ENCODE measurements at places on chromosomes 1 and 21.

- DNase-seq, result no peak
Observed at GRCh38 chr1:13570924-13571323, 12.7 kb upstream of the PDPN start.

DNA sequence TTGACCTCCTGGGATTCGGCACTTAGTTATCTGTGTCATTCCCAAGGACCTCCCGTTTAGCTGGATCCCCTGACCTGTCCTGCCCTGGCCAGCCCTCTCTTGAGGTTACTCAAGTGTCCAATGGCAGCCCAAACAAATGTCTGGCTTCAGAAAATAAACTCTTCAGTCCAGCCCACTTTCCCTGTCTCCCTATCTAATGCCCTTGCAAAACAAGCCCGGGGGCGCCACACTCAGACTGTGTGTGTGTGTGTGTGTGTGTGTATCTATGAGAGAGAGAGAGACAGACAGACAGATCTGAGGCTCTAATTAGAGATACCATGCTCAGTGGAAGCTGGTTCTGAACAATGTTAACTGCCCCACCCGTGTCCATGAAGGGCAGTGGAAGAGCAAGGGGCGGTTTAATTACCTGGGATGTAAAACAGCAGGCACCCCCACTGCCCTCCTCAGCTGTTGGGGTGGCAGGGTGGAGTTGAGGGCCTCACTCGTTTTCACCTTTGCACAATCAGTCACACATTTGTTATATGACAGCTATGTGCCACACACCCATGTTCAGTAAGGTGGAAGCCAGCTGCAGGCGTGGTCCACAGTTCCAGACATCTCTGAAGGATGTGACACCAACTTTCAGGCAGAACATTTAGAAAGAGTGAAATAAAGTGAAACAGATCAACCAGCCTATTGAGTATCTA is 57.4 kb downstream of the B3GALT5 start:
- no peak for DNase-seq

DNA sequence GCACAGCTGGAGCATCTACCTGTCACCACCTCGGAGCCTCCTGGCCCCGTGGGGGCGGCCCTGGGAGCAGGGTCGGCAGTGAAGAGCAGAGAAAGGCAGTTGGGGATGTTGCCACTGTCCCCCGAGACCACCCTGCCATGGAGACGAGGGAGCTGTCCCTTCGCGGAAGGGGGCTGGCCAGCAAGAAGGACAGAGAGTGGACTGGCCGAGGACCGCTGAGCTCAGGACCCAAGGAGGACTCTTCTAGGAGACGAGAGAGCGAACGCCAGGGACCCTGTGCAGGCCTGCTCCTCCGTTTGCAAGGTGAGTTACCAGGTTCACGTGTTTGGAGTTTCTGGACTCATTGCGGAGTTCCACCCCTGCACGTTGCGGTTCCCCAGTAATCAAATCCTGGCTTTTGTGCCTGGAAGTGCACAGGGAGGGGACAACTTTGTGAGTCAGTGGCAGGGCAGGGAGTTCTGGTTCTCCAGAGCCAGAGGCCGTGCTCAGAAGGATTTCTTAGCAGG is 5.6 kb upstream of the POFUT2 start:
- DNase-seq, result no peak

DNA sequence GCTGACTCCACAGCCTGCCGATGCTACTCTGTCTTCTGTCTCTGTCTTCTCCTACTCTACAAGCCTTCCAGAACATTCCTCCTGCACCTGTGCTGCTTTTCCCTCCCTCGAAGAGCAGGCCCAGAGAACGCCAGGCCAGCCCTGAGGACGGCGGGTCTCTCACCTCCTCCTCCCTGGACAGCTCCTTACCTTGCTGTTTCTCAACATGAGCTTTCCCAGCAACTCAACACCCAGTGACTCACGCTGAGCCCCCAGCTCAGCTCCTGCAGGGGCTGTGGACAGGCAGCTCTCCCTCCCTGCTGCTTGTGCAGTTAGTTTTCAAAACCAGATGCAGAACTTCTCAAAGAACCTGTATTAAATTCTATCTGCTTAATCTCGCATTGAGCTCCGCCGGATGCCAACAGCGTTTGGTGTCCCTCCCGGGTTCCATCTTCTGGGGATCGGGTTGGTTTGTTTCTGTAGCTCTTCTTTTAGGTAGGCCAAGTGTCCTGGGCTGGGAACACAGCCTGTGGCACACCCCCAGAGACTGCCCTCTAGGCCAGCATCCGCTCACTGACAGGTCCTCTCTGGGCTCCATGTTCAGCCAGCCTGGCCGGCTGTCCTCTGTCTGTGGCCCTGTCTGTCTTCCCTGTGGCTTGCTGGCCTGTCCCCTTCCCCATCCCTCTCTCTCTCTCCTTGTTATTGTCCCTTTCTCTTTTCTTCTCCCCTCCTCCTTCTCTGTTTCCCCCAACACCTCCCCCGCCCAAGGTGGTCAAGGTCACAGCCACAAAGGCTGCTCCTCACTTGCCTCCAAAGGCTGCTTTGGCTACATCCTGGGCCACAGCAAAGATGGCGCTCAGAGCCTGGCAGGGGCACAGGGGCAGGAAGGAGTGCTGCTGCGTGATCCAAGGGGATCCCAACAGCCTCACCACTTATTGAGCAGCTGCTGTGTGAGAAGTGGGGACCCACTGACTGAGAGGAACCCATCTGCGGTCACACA is 391.0 kb downstream of the MATN1 start:
- DNase-seq, result no peak

DNA sequence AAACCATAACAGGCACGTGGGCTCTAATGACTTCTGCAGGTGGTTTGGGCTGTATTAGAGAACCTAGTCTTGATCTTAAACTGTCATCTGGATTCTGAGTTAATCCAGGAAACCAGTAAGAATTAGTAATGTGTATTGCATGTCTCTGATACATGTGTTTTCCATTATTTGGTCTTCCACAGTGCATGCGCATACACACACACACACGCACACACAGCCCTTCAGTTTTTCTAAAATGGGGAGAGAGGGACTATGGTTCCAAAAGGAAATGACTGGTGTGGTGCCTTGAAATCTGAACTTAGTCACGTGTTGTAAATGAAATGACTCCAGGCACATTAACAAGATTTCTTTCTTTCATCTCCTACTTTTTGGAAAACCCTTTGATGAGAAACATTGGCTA is 67.6 kb downstream of the OLFML2B start:
- no peak for DNase-seq

- no peak for DNase-seq
Observed at GRCh38 chr21:34950980-34951379, 98.1 kb downstream of the RUNX1 start.

- peak; percentile 67 for DNase-seq
Observed at GRCh38 chr1:27097484-27097917, 57.4 kb downstream of the SLC9A1 start.

GRCh38 chr21:43324596-43324995 is 102.3 kb downstream of the SIK1 start:
- DNase-seq, result no peak

DNA sequence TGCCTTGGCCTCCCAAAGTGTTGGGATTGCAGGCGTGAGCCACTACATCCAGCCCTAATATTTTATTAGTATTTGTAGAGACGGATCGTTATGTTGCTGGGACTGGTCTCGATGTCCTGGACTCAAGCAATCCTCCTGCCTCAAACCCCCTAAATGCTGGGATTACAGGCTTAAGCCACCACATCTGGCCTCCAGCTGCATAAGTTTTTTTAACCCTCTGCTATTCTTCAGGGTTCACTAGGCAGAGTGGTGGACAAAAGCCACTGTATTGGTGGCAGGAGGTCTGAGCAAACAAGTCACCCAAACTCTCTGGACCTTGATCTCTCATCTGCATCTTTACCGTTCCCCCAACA is 10.1 kb upstream of the CLIC4 start:
- no peak for DNase-seq

GRCh38 chr21:45056917-45057560 is 17.3 kb upstream of the ADARB1 start:
- DNase-seq, result no peak

DNA sequence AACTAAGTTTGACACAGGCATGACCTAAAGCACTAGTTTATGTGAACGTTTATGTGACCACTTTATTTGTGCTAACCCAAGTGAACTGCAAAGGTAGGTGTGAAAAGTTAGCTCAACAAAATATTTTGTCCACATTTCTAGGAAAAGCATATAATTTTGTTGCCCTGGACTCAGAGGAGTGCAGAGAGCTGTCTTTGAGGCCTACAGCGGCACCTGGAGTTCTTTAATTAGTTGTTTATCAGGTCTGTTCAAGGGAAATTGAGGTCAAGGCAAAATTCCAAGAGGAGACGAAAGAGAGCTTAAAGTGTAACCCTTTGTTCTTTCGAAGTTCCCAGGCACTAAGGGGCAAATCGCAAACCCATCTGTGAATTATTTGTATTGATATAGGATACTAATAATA is 1.3 kb downstream of the GIPC2 start:
- no peak for DNase-seq

GRCh38 chr1:160328184-160328583 is 14.9 kb downstream of the COPA start:
- DNase-seq, result no peak
